NCI-H2171 (cell line): ENCODE measurements at places on chromosomes 5 and 9.

- no peak for DNase-seq
These were observed 41.7 kb downstream of the KCNV2 start for GRCh38 chr9:2758898-2759510.

GRCh38 chr5:44637916-44638869 is 170.6 kb upstream of the MRPS30 start:
- DNase-seq: no peak

DNA sequence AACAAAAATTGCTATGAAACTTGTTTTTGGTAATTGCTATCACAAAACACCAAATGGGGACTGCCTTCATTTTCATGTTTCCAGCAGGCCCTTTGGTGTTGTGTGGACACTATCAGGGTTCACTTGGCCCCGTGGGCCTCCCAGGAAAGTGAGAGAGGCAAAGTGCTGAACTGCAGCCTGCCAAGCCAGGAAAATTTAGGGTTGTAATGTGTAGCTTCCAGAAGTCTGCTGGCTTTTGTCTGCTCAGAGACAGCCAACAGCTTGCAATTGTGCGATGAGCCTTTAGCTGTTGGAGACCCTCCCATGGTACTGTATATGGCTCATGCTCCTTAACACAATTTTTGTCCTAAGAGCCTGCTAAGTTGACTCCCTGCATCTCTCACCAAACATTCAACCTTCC is 105.7 kb upstream of the EQTN start:
- no peak for DNase-seq

DNA sequence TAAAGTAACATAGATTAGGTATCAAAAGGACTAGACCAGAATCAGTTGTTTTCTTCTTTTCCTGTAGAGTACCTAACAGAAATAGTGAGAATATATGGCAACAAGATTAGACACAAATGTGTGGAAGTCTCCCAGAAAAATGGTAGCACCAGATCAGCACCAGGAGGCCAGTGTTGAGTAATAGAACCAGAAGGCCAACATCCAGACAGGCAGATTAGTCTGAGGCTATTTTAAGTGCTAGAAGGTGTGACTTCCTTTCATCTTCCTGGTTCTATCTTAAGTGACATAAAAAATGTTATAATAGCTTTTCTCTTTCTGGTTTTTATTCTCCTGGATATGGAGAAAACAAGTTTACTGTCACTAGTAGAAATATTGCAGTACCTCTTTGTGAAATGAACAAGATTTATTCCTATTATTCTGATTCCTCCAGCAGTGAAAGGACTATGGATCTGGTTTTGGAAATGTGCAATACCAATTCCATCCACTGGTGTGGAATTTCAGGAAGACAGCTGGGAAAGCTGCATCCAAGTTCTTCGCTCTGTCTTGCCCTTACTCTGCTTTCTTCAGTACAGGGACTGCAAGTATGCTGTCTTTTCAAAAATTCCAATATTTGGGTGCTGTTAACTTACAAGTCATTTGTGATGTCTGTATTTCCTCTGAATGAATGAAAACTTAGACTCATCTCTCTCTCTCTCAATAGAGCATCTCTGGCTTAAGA is 39.1 kb downstream of the SHLD3 start:
- DNase-seq: no peak

GRCh38 chr5:73031839-73032238 is 76.0 kb downstream of the FCHO2 start:
- peak; percentile 65 for DNase-seq

DNA sequence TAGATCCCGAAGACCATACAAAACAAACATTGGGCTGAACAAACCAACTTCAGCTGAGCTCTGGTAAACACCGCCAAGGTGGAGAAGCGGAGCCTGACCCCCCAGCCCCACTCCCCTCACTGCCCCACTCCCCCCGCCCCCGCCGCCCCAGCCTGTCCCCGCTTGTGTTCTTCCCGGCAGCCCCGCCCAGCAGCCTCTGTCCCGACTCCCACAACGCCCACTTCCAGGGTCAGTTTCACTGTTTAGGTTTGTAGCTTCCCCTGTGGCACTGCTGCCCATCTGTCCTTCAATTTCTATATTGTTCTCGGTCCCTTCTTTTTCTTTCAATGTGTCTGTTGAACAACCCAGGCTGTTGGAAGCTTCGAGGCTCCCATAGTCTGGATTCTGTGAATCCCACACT is 112.0 kb upstream of the CACNA1B start:
- DNase-seq: no peak

- no peak for DNase-seq
These were observed 53.5 kb downstream of the TLR4 start for GRCh38 chr9:117757561-117758190.

DNA sequence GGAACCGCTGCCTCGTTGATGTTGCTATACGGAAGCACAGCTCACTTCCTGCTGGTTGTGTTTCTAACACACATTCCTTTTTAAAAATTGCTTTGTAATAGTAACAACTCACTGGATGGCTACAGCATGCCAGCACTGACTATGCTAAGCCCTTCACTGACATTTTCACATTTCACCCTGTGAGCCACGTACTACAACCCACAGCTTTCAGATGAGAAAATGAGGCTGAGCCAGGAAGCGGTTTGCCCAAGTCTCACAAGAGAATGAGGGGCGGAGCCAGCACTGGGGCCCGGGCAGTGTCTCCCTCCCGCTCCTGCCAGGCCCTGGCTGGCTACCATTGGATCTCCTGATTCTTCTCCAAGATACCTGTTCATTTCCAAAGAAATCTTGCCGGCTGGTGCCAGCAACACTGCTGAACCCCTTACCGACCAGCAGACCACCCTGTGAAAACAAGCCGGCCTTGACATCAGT is 38.3 kb downstream of the FAM78A start:
- peak; percentile 10 for DNase-seq

DNA sequence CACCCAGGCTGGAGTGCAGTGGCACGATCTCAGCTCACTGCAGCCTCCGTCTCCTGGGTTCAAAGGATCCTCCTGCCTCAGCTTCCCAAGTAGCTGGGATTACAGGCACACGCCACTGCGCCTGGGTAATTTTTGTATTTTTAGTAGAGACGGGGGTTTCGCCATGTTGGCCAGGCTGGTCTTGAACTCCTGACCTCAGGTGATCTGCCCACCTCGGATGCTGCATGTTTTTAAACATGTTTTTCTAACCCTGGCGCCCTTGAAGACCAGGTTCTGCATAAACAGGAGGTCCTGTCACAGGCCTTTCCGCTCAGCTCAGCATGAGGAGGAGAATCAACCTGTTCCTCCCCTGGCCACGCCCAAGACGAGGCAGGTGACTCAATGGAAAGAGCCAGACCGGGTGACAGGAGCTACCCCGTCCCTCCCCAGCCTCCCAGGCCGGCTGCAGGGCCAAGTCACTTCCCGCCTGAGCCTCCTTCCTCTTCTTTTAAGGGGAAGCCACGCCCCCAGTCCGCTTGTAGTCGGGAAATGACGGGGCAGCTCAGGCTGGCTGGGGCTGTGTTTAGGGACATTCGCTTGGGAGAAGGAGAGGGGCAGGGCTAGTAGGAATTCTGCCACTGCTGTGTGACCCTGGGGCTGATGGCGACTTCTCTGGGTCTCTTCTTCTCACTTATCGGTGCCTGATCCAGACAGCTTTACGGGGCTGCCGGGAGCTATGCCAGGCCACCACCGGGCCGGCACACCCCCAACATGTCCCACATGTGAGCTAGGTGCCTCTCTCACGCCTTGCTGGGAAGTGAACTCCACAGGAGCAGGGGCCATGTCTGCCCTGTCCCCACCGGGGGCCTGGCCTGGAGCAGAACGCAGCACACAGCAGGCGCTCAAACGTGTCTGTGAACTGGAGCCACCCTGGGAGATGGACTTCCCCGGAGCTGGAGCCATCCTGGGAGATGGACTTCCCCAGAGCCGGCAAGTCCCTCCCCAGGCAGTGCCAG is 6.1 kb downstream of the NOTCH1 start:
- DNase-seq: no peak

GRCh38 chr5:88539693-88540365 is 271.2 kb upstream of the TMEM161B start:
- no peak for DNase-seq

- no peak for DNase-seq
These were observed 47.4 kb upstream of the MEF2C start for GRCh38 chr5:88930335-88930734.

DNA sequence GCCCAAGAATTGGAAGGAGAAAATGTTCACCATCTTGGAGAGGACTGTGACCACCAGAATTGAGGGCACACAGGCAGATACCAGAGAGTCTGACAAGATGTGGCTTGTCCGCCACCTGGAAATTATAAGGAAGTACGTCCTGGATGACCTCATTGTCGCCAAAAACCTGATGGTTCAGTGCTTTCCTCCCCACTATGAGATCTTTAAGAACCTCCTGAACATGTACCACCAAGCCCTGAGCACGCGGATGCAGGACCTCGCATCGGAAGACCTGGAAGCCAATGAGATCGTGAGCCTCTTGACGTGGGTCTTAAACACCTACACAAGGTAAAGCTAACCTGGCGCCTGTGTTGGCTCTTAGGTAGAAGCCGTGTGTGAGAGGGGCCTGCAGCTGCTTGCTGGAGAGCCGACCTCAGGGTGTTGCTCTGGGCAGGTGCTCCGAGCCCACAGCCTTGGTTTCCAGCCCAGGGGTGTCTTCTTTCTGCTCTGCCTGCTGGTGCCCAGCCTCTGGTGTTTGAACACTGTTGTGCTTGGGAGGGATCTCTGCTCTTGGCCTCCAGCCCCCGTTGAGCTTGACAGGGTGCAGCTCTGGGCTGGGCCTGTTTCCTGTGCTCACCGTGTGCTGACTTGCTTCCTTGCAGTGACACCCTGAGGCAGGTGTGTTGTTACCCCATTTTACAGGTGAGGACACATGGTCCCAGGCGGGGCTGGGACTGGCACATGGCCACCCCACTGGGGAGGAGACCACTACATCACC is 10.9 kb downstream of the EXOC3 start:
- DNase-seq: no peak

DNA sequence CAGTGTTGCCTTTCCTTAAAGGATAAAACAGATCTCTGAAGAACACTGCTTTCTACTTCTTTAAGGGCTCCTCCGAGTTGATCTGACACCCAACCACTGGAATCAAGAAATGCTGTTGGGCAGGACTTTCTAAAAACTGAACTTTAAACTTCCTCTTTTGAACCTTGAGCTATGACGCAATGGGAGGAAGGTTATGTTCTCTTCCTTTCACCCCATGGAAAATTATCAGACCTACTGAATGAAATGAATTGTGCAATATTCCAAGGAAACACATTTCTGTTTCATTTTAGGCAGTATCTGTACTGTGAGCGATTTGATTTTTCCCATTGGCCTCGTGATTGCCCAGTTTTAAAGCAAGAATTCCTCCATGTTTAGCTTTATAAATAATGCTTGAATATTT is 206.0 kb upstream of the PRR16 start:
- DNase-seq: no peak

DNA sequence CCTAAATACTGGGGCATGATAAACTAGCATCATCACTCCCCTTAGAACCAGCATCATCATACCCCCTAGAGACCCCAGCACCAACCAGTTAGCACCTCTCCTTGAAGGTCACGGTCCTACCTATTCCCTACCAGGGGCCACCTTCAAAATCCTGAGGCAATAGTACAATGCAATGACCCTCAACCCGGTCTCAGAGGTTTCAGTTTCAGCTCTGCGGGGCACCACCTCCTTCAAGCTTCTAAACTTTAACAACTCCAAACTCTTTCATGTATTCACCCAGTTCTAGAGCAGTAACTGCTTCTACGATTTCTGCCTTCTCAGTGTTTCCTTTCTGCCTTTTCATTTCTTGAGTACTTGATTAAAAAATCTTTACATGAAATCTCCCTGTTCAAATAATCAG is 130.1 kb upstream of the EPB41L4A start:
- DNase-seq: no peak

- no peak for DNase-seq
These were observed 403.0 kb downstream of the ZNF608 start for GRCh38 chr5:124343451-124343867.

DNA sequence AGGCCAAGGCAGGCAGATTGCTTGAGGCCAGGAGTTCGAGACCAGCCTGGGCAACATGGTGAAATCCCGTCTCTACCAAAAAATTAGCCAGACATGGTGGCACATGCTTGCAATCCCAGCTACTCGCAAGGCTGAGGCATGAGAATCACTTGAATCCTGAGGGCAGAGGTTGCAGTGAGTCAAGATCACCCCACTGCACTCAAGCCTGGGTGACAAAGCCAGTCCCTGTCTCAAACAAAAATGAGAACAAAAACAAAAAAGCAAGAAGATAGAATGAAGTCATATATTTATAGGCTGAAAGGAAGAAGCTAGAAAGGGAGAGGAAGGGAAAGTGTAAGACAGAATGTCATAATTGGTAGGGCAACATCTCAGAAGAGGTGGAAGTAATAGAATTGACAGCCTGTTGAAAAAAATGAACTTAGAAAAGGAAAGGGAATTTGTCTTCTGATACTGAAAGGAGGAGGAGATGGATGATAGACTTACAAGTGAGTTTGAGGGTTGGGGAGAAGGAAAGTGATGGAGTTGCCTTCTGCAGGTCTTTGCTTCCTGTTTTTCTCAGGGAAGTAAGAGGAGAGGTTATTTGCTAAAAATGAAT is 32.2 kb downstream of the CARD6 start:
- DNase-seq: no peak

DNA sequence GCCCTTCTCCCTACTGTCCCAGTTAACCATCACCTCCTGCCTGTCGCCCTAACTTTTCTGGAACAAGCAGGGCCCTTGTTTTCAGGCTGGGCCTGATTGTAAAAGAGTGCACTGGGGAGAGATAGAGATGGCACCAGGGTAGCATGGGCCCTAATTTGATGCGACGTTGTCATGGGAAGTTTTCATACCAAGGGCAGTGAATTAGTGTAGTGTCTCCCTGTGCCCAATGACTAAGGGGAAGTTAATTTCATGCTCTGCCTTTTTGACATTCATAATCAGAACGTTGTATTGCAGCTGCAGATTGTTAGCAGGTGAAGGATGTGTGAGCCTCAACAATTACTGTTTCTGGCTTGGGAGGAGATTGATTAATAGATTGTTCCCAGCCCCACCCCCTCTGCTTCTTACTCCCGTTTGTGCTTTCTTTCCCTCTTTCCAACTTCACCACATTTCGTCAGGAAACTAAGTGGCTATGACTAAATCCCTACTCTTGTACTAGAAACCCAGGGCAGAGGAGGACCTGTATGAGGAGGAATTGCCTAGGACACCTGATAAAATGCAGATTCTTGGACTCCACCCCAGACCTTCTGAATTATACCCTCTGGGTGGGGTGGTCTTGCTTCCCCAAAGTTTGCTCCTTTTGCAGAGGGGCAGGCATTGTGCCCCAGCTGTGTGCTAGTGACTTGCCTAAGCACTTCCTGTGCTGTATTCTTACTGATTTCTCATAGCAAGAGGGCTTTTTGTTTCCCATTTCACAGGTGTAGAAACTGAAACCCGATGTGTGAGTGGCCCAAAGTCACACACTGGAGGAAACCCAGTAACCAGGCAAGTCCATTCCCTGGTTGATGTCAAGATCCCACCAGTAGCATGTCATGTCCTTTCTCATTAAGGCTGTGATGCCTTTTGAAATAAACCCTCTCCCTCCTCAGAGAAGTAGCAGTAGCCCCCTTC is 56.3 kb downstream of the DAB2IP start:
- no peak for DNase-seq

GRCh38 chr5:40410964-40411635 is 268.6 kb upstream of the PTGER4 start:
- no peak for DNase-seq

- no peak for DNase-seq
These were observed 25.7 kb upstream of the FBXL7 start for GRCh38 chr5:15474143-15474719.

GRCh38 chr5:124740991-124741583 is 5.4 kb downstream of the ZNF608 start:
- DNase-seq: no peak

- no peak for DNase-seq
These were observed 114.0 kb downstream of the LHX2 start for GRCh38 chr9:124125651-124125977.
